ENCODE measurements at places on chromosomes 11 and 22.
A peak's percentile ranks its signal among the peaks of the same experiment; 100 is the strongest.

GRCh38 chr11:61102667-61103571, 630 bp downstream of the CD5 start:
- DNase-seq, result no peak

GRCh38 chr11:111602865-111603610, 789 bp downstream of the SIK2 start:
- DNase-seq, result peak; percentile 35

GRCh38 chr11:66335531-66336233, 552 bp downstream of the RIN1 start:
- DNase-seq, result peak; percentile 64

- DNase-seq, result no peak
Measured at GRCh38 chr11:73528013-73528412, 69.9 kb downstream of the FAM168A start.

- peak; percentile 80 for DNase-seq
Measured at GRCh38 chr22:46267431-46268279, at the start of gene TTC38. TSS of gene TTC38 (plus strand) at chr22:46268008. CDS start at chr22:46268040, 32 bp downstream.

DNA sequence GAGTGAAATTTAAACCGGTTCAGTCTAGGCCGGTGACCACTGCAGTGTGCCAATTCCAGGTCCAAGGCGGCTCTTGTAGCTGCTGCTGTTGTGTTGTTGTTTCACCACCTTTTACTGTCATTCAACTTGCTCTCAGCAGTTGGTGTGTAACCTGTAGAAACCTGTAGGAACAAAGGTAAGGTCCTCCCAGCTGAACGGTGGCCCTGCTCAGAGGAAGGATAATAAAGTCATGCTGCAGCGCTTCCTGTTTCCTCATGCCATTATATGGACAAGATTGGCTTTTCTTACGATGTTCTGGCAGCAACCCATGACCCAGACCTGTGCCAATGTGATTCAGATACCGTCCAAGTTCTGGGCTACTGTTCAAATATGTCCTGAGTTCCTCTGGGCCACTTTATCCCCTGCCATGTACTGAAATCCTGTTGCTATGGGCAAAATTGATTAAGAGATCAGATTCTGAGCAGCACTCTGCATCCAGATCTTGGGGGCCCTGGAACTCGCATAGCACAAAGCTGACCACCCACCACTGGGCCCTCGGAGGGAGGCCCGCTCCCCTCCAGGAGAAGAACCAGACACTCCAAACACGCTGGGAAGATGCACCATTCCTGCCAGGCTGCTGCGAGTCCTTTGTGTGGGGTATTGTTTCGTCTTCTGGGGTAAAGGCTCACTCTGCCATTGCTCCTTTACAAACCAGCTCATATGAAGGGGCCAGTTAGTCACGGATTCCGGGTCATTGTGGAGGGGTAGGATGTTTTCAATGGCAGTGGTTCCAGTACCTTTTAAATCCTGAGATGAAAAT, 13.2 kb downstream of the FAM181B start:
- DNase-seq, result no peak

GRCh38 chr11:125423247-125423849, 72.7 kb downstream of the FEZ1 start:
- no peak for DNase-seq

GRCh38 chr11:118128721-118129470, 23.7 kb downstream of the SCN4B start:
- no peak for DNase-seq

All from fibroblast of skin of right biceps (primary cell).